ENCODE measurements at places on chromosomes 6 and 20. TPM values are rescaled to one million over a fixed set of nuclear protein-coding genes. Genes with fewer than 3 reads are reported as not detected.

TAGAP gene
- 0.64 TPM for polyA plus RNA-seq

GMPR gene
- polyA plus RNA-seq, result 10.8 TPM

RAB23 gene
- polyA plus RNA-seq, result 34.3 TPM

PAX1 gene
- not detected for polyA plus RNA-seq

PKIB gene
- polyA plus RNA-seq, result 2.4 TPM

TINAG gene
- polyA plus RNA-seq, result 27.1 TPM

DNA sequence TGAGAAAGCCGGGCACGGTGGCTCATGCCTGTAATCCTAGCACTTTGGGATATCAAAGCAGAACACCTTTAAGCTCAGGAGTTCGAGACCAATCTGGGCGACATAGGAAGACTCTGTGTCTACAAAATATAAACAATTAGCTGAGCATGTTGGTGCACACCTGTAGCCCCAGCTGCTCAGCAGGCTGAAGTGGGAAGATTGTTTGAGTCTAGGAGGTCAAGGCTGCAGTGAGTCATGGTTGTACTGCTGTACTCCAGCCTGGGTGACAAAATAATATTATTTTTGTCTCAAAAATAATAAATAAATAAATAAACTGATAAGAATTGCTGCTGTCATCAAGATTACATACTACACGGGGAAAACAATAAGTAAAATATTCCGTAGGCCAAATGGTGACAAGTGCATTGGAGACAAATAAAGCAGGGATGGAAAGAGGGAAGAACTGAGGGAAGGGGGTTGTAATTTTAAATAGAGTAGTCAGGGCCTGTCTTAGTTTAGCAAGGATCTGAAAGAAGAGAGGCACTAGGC lies 14.0 kb upstream of the TOP1 start:
- DNase-seq, result no peak

- DNase-seq, result no peak
Measured at GRCh38 chr6:40692337-40692736, 105.2 kb upstream of the LRFN2 start.

- DNase-seq, result no peak
Measured at GRCh38 chr20:13821876-13822275, 37.0 kb downstream of the NDUFAF5 start.

DNA sequence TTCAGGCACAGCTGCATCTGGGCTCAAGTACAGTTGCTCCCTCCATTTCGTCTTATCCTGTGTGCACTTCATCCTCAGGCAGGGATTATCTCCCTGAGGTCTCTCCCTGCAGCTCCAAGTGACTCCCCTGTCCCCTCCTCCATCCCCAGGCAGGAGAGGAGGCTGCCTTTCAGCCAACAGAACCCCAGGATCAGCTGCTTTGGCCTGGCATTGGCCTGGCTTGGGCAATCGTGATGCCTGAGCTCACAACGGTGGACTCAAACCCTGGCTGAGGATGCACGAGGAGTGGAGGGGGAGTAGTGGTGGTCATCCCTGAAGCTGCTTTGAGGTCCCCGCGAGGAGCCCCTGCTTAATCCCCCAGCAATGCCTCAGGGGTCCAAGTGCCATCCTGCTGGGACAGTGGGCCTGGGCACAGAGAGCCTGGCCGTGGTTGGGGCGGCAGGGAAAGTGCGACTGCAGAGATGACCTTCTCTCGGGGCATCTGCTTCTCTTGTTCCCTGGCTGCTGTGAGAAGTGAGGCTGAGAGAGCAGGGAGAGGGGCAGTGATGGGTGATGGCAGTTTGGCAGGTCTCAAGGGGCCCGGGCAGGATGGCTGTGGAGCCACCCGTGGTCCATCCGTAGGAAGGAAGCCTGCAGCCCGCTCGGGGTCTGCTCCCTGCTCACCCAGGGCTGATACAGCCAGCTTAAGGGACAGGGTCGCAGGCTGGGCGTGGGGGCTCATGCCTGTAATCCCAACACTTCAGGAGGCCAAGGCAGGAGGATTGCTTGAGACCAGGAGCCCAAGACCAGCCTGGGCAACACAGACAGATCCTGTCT lies 6.0 kb upstream of the HRH3 start:
- DNase-seq, result no peak

DNA sequence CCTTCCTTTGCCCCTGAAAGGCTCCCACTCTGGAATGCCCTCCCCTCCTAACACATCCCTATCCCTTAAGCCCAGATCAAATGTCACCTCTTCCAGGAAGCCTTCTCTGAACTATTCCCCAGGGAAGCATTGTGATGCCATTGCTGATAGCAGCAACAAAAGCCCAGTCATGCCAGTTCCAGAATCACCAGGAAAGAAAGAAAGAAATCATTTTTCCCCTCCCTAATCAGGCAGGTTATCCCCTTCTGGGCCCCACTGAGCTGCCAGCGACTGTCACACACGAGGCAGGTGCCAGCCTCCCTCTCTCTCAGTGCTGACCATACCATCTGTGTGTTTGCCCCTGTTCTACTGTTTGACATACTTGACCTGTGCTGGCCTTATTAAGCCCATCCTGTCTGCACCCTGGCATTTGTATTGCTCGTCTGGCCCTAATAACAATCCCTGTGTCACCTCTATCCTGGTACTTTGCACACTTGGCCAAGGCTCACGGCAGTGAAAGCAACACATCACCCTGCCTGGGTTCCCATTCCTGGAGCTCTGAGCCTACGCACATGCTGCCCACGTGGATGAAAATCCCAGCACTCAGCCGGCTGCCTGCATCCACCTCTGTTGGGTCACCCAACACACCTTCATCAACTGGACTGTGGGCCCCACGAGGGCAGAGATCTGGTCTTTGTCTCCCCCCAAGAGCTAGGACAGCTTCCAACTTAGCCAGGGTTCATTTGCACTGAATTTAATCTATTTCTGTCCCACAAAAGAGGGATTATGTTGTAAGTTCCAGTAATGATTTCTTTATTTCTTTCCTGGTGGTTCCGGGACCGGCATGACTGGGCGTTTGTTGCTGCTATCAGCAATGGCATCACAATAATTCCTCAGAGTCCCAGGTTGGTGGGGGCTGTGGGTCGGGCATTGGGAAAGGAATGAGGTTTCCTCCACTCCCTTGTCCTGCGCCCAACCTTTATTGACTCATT lies 5.3 kb upstream of the BPIFB1 start:
- peak; percentile 8 for DNase-seq

DNA sequence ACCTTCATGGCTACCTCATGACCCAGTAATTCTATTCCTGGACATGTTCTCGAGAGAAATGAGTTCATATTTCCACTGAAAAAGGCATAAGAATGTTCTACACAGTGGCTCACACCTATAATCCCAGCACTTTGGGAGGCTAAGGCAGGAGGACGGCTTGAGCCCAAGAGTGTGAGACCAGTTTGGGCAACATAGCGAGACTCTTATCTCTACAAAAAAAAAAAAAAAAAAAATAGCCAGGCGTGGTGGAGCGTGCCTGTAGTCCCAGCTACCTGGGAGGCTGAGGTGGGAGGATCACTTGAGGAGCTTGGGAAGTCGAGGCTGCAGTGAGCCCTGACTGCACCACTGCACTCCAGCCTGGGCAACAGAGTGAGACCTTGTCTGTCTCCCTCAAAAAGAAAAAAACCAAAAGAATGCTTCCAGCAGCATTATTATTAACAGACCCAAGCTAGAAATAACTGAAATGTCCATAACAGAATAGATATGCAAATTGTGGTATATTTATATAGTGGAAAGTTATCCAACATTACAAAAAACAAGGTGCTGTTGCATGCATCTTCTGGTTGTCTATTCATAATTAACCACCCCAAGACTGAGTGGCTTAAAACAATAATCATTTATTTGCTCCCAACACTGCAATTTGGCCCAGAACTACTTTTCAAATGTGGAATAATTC lies 9.4 kb upstream of the RAB44 start:
- no peak for DNase-seq

DNA sequence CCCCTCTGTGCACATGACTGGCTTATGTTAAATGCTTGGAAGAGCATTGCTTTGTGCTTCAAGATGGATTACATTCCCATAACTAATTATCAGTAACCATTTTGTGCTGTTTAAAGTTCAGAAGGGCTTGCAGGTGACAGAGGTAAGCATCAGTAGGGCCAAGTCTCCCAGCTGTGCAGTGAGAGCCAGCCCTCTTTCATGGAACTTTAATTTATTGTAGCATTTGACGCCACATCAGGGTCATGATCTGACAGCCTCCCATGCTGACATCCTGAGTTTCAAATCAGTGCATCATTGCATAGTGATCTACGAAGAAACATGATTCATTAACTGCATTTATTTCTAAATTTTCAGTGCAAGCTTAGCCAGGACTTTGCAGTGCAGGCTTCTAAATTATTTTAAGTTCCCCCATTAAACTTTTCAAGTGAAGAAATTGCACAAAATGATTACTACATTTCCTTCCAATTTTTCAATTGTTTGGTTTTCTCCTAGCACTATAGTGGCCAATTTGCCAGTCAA lies 380.9 kb downstream of the UTRN start:
- no peak for DNase-seq

DNA sequence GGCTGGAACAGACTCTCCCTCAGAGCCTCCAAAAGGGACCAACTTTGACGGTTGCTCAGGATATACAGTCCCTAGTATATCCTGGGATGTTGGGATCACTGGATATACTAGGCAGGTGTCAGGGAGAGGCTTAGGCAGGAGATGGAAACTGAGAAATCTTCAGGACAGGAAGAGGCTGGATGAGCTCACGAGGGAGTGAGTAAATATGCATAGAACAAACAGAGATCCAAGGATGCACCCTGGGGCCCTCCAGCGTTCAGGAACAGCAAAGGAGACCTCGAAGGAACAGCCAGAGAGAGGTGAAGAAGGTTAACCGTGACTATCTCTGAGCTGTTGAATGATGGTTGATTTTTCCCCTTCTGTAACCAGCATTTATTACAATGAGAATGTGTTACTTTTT lies 191.3 kb downstream of the BMP7 start:
- DNase-seq, result no peak

DNA sequence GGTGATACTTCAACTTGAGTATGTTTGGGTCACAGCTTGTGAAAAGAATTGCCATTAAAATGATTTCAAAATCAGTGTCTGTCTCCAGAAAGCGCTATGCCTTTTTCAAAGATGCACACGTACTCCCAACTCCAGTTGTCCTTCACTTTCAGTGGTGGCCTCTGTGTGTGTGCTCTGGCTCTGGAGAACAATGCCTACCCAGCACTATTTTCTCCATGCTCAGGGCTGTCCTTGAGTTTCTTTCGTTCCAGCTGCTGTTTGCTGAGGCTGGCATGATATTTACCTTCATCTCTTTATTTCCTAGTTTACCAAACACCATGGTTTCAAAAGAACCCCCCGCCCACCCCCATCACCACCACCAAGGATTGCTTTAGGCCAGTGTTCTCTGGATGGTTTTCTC lies 136.8 kb downstream of the QRSL1 start:
- no peak for DNase-seq

DNA sequence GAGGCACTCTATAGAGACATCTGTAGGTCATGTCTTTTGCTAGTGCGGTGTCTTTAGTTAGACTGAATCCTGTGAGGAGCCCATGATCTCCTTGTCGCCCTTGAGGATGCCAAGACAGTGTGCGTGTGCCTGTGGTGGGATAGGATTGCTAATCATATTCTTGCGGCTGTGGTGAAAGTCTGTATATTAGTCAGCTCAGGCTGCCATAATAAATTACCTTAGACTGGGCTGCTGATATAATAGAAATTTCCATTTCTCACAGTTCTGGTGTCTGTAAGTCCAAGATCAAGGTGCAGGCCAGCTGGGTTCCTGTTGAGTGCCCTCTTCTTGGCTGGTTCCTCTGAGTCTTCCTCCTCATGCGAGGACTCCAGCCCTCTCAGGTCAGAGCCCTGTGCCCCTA lies 141.2 kb downstream of the JARID2 start:
- DNase-seq, result no peak

GRCh38 chr20:5974531-5974930 lies 24.1 kb downstream of the MCM8 start:
- no peak for DNase-seq

DNA sequence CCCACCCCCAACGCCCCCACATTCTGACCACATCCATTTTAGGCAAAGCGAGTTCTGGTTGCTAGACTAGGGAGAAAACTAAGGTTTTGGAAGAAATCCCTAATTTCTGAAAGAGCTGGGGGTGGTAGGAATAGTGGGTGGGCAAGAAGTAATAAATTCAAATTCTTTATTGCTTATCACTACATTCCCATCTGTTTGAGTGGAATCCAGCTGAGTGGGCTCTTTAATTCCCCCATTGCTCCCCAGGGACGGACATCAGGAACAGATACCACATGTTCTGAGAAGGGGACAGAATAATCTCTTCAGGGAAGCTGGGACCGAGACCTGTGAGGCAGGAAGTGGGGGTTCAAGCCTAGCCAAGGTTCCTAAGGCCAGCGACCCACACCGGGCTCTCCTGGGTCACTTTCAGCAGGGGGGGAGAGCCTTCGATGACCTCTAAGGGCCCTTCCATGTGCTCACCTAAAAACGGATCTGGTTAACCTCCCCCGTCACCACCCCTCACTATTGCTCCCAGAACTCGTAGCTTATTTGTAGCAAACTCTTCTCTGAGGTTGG lies 42.3 kb upstream of the MRPS10 start:
- DNase-seq, result peak; percentile 60

DNA sequence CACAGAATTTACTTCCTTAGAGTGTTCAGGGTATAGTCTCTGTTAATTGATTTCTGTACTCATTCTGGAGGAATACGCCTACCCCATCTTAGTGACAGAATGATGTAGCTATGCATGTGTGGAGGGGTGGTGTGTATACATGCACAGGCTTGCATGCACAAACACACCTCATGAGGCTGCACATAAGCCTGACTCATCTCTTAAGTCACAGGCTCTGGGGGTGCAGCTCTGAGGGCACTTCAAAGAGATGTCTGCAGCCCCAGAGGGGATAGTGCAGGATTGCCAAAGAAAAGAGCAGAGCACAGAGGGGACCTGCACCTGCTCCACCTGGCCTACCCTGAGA lies 24.6 kb downstream of the TBX18 start:
- no peak for DNase-seq

All from renal pelvis (tissue), 12 donors.